Upper lobe of right lung (tissue), 1 donor: ENCODE measurements at places on chromosomes 13 and 19. TPM values are rescaled to one million over a fixed set of nuclear protein-coding genes. Genes with fewer than 3 reads are reported as not detected.

The ZNF235 gene
- total RNA-seq = 6.5 TPM

The ZNF628 gene
- total RNA-seq = 10.2 TPM

The MBD3L1 gene
- not detected for total RNA-seq

DNA sequence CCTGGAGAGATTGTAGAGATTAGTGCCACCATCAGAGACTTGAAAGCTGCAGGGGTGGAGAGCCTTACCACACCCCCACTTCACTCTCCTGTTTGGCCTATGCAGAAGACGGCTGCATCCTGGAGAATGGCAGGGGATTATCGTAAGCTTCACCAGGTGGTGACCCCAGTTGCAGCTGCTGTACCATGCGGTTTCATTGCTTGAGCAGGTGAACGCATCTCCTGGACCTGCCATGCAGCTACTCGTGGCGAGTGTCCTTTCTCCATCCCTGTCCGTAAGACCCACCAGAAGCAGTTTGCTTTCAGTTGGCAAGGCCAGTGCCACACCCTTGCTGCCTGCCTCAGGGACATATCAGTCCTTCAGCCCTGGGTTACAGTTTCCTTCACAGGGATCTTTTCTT lies 21.2 kb downstream of the PPP5C start:
- no peak overlapping the region for H3K27ac ChIP-seq
- no peaks in the 10 kb centered on the region for H3K27me3 ChIP-seq
- DNase-seq = peak; percentile 27
- H3K36me3 ChIP-seq = peaks cover 29% of the 10 kb centered on the region
- peaks cover 5% of the 10 kb centered on the region for H3K4me1 ChIP-seq
- no peak overlapping the region for H3K4me3 ChIP-seq

GRCh38 chr13:82681535-82681934 lies 1200.7 kb downstream of the SLITRK1 start:
- no peaks in the 10 kb centered on the region for H3K36me3 ChIP-seq
- DNase-seq = no peak
- H3K27ac ChIP-seq = no peak overlapping the region
- H3K4me1 ChIP-seq = no peaks in the 10 kb centered on the region
- no peaks in the 10 kb centered on the region for H3K27me3 ChIP-seq
